ENCODE measurements at places on chromosomes 12 and 14.

GRCh38 chr14:69943084-69943780, 64.0 kb downstream of the SMOC1 start:
- DNase-seq: no peak

- peak; percentile 49 for DNase-seq
These were observed 5.6 kb downstream of the HIP1R start for GRCh38 chr12:122840580-122841513.

DNA sequence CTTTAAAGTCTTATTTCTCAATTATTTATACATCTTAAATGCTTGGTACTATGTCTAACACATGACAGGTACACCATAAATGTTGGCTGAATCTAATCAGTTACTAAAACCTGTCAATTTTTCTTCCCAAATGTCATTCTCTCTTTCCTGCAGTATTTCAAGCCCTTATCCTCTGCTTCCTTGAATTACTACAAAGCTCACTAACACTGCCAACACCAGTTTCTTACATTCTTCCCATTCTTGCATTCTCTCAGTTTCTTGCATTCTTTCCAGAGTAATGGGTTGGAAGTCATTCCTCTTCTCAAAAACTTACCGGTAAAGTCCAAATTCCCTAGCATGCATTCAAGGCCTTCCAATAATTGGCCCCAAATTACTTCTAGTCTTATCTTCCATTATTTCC, 9.6 kb upstream of the SMARCC2 start:
- DNase-seq: no peak

DNA sequence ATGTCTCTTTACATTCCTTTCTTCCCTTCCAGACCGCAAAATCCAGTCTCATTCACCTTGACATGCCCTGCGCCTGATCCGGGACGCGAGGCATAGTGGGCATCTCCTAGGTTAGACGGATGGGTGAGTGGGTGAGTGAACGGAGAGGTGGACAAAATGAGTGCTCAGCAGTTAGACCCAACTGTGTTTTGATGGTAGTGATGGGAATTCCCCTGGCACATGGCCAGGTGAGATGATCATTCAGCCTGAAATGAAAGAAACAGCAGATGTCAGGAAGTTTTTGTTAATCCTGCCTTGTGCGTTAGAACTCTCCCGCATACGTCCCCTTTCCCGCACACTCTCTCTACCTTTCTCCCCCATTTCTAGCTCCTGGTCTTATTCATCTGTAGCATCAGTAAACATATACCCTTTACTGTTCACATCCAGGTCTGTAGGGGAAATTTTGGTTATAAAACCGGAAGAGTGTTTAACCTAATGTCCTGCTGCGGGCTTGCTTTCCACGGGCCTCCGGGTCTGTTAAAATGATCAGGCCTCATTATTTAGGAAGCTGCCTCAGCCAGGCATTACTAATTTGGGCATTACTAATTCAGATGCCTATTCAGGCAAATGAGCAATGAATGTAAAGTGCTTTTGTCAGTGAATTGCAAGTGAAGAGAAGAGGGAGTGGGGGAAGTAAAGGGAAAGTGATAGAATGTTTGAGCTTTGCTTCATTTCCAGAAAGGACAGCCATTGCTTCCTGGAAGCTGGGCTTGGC, 172.8 kb downstream of the ETV6 start:
- no peak for DNase-seq

DNA sequence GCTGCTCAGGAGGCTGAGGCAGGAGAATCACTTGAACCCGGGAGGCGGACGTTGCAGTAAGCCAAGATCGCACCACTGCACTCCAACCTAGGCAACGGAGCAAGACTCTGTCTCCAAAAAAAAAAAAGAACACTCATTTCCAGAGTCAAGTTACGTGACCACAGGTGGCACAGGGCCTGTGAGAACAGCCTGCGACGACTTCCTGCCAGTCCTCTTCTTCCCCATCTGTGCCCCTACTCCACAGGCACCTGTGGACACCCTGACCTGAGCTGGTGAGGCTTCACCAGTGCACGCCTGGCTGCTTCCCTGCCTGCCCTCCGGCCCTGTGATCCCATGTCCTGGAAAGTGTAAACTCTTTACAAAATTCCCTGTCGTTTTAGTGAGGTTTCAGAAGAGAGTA, 77.7 kb downstream of the PPP2R5C start:
- DNase-seq: no peak

DNA sequence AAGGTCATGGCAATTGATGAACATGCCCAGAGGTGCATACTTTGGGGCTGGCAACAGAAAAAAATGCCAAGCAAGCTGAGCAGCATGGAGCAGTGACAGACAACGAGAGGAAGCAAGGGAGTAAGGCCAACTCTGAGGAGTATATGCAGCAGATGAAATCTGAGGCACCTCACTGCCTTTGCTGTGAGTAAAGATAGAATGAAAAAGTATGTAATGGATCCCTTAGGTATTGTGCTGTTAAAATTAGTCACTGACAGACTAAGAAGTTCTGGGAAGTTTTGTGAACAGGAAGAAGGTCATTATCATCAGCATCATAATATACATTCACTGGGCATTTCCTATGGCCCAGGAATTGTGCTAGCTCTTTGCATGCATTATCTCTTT, 269.9 kb downstream of the DUSP6 start:
- no peak for DNase-seq

- DNase-seq: no peak
These were observed 413.2 kb downstream of the DPF3 start for GRCh38 chr14:72480464-72481243.

GRCh38 chr14:93369713-93370266, 22.8 kb downstream of the COX8C start:
- DNase-seq: no peak

GRCh38 chr12:129909051-129910020, 5.5 kb upstream of the TMEM132D start:
- DNase-seq: no peak

- DNase-seq: no peak
These were observed 71.0 kb upstream of the CFL2 start for GRCh38 chr14:34785223-34786006.

DNA sequence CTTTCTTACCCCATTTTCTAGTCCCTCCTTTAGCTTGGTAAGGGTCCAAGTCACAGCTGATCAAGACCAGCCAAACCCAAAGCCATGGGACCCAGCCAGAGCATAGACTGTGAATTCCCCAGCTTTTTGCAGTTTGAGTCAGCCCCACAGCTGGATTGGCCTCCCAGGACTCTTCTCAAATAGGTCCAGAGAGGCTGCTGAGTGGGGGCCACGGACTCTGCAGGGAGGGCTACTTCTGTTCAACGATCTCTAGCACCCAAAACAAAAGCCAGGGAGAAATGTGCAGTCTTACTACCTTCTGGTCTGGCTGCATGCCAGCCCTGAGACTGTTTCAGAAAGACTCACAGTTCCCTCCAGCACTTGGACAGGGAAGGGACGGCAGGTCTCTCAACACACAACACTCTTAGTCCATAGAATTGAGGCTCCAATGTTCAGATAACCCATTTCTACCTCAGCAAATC, 1.6 kb downstream of the VDR start:
- no peak for DNase-seq

- no peak for DNase-seq
These were observed 26.6 kb downstream of the TCHP start for GRCh38 chr12:109926488-109927210.

DNA sequence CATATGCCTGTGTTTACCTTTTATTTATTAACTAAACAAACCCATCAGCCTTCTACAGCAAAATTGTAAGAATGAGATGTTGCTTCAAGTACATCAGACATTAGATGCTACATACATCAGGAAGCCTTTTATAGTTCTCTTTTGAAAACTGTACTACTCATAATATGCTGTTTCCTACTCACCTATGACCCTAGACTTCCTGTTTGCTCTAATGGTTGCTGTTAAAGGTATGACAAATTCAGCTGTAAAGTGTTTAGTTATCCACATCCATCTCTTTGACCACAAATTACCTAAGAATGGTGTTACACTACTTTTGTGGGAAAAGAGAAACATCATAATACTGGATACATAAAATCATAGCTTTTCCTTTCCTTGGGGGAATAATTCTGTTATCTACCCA, 220.0 kb downstream of the RAD51B start:
- DNase-seq: no peak

- no peak for DNase-seq
These were observed 16.4 kb downstream of the SERPINA3 start for GRCh38 chr14:94628578-94628977.

DNA sequence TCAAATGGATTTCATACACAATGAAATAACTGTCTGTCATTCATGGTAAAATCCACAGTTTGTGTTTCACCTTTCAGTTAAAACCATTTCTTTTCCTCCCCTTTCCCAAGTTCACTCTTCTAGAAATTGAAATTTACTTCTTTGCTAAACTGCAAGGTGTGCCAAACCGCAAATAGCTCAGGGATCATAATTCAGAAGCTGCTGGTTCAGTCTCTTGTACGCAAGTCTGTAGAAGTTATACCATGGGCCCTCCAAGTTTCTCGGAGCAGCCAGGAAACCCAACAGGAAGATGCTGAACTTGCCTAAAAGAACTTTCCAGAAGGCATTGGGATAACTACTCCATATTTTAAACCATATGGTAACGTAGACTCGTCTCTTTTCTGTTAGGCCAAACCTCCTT, 268.9 kb downstream of the FLRT2 start:
- DNase-seq: no peak

DNA sequence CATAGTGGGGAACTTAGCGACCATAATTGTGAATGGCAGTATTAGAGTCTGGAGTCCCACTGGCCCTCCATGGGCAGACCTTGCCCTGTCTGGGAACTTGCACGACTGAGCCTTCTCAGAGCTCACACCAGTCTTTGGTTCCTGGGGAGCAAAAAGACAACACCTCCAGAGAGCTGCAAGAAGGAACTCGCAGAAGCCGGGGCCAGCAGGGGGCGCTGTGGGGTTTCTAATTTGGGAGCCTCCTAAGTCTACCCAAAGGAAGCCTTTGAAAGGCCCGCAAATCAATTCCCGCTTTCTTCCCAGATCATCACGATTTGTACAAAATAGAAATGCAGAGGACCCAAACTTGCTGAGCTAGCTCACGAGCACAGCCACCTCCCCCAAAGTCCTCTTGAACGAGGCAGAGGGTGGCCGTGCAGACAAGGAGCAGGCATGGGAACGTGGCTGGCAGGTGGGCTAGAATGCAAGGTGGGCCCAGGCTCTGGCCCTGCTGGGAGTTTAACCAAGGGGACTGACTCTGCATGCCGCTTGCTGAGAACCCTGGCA, 46.3 kb upstream of the FBXO21 start:
- DNase-seq: peak; percentile 98

DNA sequence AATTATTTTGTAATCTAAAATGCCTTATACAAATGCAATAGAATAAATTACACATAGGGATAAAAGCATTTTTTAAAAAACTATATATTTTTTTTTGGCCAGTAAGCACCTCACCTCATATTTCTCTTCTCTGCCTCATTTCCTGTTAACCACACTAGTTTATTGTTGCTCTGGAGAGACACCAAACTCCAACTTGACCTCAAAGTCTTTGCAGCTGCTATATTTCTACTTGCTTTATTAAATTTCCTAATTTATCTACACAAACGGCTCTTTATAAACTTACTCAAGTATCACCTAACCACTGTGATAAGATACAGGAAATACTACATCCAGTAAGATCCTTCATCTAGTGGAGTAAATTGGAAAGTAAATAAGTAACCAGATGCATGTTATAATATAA, 622.3 kb downstream of the C12orf50 start:
- DNase-seq: no peak

DNA sequence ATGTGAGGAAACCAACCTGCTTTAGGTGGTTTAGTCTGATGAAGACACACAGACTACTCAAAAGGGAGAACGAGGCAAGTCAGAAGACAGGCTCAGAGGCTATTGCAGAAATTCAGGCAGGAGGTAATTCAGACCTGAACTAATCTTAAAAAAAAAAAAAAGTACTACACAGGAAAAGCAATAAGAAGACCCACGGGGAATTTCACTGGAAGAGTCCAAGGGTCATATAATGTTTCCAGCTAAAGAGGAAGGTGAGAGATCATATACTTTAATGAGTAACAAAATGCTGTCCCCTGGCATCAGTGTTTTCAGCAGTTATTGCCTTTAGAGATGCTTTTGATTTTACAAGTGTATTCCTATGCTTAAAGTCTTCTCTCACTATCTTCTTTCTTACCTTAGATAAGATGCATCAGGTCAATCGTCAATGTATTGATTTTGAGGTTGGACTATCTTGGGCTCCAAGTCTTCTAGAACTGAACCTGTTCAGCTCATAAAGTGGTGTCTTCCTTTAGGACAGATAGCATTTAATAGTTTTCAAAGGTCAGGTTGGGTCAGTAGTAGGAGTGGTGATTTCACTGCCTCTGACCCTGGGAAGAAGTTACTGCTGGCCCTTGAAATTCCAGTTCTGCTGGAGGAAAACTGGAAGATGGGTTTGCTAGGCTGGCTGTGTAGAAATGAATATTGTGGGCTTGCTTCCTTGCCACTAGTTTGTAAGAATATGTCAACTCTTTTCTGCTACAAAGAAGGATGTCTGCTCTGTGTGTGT, 60.0 kb downstream of the FAR2 start:
- no peak for DNase-seq

GRCh38 chr14:81273521-81273920, 52.8 kb upstream of the GTF2A1 start:
- DNase-seq: peak; percentile 69

- DNase-seq: no peak
These were observed at the start of gene CD69 for GRCh38 chr12:9760699-9761418. CD69 (minus strand) TSS chr12:9760901; CDS start chr12:9760820, 81 bp downstream.

- DNase-seq: no peak
These were observed 84.4 kb downstream of the NOC4L start for GRCh38 chr12:132228476-132229192.

- DNase-seq: no peak
These were observed 39.4 kb downstream of the ZFHX2 start for GRCh38 chr14:23512156-23512555.

DNA sequence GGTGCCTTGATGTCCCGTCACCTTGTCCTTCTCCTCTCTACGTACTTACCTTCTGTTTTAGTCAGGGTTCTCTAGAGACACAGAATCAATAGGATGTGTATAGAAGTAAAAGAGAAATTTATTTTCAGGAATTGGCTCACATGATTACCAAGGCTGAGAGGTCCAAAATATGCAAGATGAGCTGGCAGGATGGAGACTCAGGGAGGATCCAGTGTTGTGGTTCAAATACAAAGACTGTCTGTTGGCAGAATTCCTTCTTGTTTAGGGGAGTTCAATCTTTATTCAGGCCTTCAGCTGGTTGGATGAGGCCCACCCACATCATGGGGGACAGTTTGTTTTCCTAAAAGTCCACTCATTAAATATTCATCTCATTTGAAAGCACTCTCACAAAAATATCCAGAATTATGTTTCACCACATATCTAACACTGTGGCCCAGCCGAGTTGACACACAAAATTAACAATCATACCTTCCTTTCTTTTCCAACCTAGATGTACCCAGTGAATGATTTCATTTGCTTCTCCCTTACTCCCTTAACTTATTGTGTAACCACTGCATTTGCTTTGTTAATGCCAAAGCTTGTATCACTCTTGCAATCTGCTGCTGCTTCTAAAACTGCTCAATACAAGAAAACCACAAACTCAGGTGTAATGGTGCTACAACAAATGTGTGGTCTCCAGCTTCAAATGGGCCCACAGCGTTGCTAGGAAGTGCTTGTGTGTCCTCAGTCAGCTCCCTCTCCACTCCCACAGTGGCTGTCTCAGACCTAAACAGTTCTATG, 195.4 kb upstream of the ARHGAP5 start:
- DNase-seq: no peak

- no peak for DNase-seq
These were observed 154.6 kb upstream of the MYL2 start for GRCh38 chr12:111074965-111075364.

- DNase-seq: no peak
These were observed 32.7 kb downstream of the PARP2 start for GRCh38 chr14:20376071-20376588.

All from ecto neural progenitor cell (in vitro differentiated cells).